ENCODE measurements at places on chromosomes 6 and 20. TPM values are rescaled to one million over a fixed set of nuclear protein-coding genes. Genes with fewer than 3 reads are reported as not detected.

TRIM10 gene
- total RNA-seq = 0.12 TPM

PDE10A gene
- total RNA-seq = 17.1 TPM

OTOR gene
- total RNA-seq = not detected

DNA sequence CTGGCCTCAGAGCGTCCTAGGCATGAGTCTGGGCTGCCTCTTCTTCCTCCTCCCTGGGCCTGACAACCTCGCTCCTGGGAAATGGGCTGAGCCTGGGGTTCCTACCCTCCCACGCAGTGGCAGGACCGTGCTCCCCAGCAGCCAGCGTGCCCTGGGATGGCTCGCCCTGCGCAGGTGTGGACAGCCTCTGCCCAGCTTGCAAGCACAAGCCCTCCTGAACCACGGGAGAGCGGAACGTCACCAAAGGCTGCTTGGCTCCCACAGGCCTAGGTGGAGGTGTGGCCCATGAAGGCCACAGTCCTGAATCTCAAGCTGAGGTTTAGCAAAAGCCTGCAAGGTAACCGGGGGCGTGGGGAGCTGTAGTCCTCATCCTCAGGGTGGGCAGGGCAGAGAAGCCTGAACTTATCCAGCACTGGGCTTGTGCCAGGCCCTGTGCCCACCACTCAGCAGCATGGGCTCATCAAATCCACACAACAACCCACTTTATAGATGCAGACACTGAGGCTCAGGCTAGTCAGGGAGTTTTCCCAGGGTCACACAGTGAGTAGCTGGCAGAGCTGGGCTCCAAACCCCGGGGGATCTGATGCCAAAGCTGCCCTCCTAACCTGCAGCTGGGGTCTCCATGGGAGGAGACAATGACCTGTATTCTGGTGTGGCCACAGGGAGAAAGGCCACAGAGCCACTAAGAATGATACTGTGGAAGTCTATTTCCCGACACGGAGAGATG lies 25.3 kb downstream of the RBM38 start:
- no peaks in the 10 kb centered on the region for H3K4me1 ChIP-seq
- H3K4me3 ChIP-seq = no peak overlapping the region
- H3K27me3 ChIP-seq = no peaks in the 10 kb centered on the region
- no peak overlapping the region for H3K27ac ChIP-seq

- H3K4me1 ChIP-seq = no peaks in the 10 kb centered on the region
- no peak for DNase-seq
- no peak overlapping the region for H3K27ac ChIP-seq
- H3K4me3 ChIP-seq = no peak overlapping the region
- no peaks in the 10 kb centered on the region for H3K36me3 ChIP-seq
- no peaks in the 10 kb centered on the region for H3K27me3 ChIP-seq
These were observed 32.4 kb upstream of the RPP40 start for GRCh38 chr6:5036269-5036668.

Measured in aorta (tissue), 5 donors.